ENCODE measurements at places on chromosomes 1 and 21.
A peak's percentile ranks its signal among the peaks of the same experiment; 100 is the strongest.

GRCh38 chr1:225987491-225988316 is 11.4 kb downstream of the SDE2 start:
- peak; percentile 36 for DNase-seq

DNA sequence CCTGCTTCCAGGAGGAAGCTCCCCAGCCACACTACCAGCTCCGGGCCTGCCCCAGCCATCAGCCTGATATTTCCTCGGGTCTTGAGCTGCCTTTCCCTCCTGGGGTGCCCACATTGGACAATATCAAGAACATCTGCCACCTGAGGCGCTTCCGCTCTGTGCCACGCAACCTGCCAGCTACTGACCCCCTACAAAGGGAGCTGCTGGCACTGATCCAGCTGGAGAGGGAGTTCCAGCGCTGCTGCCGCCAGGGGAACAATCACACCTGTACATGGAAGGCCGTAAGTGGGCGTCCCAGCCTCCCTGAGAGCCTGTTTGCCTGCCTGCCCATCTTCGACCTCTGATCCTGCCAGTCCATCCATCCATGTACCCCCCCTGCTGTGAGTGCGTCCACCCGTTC is 3.6 kb downstream of the ECM1 start:
- no peak for DNase-seq

DNA sequence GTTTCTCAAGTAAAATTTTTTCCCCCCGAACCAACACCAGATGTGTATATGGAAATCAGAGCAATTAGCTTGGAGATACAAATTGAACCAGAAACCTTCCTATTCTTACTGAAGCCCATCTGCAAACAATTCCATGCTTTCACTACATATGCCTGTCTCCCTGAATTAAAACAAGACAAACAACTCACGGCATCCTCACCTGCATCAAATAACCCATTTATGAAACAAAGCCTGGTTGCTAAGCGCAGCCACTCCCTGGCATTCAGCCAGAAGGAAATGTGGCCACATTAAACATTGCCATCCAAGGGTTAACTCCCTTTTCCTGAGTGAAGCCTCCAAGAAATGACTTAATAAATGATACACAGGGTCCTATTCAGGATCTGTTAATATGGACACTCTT is 55.3 kb downstream of the APP start:
- DNase-seq = peak; percentile 57

DNA sequence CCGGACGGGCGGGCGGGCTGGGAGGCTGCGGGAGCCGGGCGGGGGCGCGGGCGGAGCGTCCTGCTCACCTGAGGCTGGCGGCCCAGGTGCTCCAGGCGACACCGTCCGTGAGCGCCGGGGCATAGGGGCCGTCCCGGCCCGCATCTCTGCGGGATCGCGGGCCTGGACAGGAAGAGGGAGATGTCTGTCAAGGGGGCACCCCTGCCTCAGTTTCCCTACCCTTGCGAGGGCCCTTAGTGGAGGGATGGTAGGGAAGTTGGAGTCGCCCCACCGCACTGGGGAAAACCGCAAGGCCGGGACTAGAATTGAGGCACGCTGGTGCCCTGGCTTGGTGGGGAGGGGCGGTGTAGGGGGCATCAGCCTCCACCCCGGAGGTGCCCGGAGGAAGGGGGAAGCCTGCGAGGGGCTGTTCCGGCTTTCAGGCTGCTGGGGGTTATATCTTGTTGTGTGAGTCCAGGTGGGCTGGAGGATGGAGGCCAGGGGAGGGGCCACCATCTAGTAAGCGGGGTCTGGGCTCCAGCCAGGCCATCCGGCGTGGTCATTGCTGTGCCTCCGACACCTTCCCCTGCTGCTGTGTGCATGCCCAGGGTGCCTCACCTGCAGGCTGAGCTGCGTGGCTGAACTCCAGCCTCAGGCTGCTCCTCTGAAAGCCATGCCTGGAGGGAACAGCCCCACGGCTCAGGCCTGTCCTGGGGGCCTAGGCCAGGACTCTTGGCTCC is 580 bp downstream of the VWA1 start:
- DNase-seq = no peak

- DNase-seq = no peak
Measured at GRCh38 chr1:21341022-21341421, 50.8 kb upstream of the ECE1 start.

- DNase-seq = peak; percentile 59
Measured at GRCh38 chr1:171140956-171141687, 44.0 kb upstream of the FMO2 start.

DNA sequence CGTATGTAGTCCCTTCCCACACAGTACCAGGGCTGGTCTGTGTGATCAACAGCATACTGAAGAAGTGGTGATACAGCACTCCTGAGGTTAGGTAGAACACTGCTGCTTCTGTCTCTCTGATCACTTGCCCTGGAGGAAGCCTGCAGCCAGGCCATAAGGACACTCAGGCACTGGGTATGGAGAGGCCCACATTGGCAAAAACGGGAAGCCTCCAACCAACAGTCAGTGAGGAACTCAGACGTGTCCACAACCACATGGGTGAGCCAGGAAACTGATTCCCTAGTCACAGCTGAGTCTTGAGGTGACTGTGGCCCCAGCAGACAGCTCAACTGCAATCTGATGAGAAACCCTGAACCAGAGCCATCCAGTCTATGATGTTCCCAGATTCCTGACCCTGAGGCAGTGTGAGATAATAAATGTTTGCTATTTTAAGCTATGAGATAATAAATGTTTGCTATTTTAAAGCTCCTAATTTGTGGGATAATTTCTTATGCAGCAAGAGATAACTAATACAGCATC is 62.5 kb downstream of the COQ8A start:
- DNase-seq = no peak
